Activated CD4-positive, alpha-beta T cell treated with anti-CD3 and anti-CD28 coated beads, Interleukin-10, Interleukin-2, amounts not matched to agents 100 ng/mL and 50 ng/mL, durations not matched to agents 16 hours and 8 hours (primary cell): ENCODE measurements at places on chromosomes 12 and 14.

GRCh38 chr14:91728616-91729183, 3.2 kb downstream of the CATSPERB start:
- DNase-seq = no peak

GRCh38 chr14:50038398-50039119, 77.8 kb downstream of the VCPKMT start:
- DNase-seq = peak; percentile 98

GRCh38 chr14:93729993-93730392, 58.3 kb downstream of the PRIMA1 start:
- no peak for DNase-seq

- DNase-seq = no peak
These were observed 11.5 kb downstream of the FICD start for GRCh38 chr12:108526482-108527165.

GRCh38 chr12:124752437-124753227, 111.0 kb downstream of the SCARB1 start:
- no peak for DNase-seq

GRCh38 chr14:72629534-72629933, 264.4 kb downstream of the DPF3 start:
- no peak for DNase-seq

GRCh38 chr14:35742032-35742371, 67.1 kb downstream of the RALGAPA1 start:
- DNase-seq = no peak

DNA sequence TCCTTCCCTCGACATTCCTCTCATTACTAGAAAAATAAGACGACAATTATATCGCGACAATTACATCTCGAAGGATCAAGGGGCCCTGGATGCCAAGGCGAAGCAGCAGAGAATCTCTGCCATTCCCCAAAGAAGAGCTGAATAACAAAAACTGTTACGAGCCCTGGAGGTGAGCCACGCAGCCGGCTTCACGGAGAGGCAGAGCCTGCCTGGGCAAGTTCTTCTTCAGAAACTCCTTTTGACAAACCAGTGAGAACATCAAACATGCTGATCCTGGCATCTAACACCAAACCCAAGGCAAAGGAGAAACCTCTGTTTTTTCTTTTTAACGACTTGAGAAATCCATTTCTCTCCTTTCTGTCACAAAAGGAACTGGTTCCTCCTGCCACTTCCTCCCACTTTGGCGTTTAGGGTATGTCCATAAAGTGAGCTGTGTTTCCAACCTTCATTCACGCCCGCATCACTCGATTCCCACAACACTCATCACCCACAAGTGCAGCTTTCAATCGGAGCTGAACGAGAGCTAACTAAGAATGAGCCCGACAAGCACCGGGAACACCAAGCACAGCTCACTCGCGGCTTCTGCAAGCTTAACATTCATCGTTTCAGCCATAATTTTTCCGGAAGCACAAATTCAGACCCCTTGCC, 21.5 kb downstream of the CCDC88C start:
- no peak for DNase-seq

DNA sequence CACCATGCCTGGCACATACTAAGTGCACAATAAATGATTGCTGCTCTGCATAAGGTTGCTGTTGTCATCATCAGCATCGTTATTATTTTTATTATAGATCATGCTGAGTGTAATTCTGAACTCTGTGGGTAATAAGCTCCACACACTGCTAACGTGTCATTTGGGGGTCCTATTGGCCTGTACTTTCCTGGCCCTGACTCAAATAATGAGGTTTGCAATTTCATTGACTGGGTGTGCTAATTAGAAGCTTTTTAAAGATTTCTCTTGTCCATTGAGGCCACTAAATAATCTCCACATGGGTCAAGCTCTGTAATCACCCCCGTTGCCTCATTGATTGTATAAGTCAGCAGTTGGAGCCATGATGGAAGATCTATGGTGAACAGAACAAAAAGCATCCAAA, 320.8 kb upstream of the TMPO start:
- no peak for DNase-seq

DNA sequence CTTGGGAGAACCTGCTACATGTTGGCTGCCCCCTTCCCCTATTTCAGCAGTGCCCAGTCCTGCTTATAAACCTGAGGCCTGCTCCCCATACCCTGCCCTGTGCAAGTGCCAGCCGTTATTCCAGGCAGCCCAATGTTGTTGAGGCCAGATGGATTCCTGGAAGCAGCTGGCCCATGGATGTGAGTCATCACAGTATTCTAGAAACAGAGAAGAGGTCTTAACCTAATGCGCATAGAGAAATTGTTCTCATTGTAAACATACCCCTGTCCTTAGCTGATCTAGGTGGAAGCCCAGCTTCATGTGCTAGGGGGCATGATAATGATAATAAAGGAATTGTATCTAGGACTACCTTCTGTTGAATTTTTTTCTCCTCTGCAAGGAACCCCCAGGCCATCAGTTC, 69.7 kb downstream of the TSPAN11 start:
- DNase-seq = no peak

- no peak for DNase-seq
These were observed 16.7 kb downstream of the TMEM132D start for GRCh38 chr12:129887101-129887500.

GRCh38 chr12:104608998-104609397, 152.2 kb downstream of the CHST11 start:
- DNase-seq = no peak

DNA sequence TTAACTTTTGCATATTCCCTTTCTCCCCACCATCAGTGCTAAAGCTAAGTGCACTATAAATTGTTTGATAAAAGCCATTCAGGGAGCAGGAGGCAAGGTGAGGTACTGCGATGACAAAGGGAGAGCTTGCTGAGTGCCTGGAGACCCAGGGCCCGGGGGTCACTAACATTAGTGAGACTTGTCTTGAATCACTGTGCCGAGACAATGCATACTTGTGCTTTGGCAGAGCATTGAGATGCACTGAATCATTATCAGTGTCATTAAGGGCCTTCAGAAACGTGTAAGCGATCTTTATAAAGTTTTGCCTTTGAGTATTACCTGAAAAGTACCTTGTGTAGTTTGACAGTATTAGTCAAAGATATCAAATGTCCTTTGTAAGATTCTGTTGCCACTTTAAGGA, 447.5 kb downstream of the PCNX1 start:
- DNase-seq = no peak

GRCh38 chr14:77157740-77158139, 16.1 kb upstream of the ZDHHC22 start:
- no peak for DNase-seq

GRCh38 chr12:27344760-27345159, 12.1 kb downstream of the BMAL2 start:
- DNase-seq = no peak

DNA sequence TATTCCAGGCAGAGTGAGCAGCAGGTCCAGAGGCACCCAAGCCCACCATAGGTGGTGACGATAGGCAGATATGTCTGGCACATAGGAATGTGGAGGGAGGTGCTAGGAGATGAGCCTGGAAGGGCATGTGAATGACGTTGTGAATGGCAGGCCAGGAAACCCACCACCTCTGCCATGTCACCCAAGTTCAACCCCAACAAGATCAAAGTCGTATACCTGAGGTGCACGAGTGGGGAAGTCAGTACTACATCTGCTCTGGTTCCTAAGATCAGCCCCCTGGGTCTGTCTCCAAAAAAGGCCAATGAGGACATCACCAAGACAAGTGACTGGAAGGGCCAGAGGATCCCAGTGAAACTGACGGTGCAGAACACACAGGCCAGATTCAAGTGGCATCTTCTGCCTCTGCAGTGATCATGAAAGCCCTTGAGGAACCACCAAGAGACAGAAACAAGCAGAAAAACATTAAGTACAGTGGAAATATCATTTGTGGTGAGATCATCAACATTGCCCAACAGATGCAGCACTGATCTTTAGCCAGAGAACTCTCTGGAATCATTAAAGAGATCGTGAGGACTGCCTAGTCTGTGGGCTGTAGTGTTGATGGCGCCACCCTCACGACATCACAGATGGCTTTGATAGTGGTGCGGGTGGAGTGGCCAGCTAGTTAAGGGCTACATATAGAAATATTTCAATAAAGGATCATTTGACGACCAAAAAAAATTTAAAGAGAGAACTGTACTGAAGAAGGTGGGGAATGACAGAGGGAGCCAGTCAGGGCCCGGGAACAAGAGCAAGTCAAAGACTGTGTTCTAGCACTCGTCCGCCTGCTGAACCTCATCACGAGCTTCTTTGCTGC, 99.7 kb downstream of the ZFP36L1 start:
- no peak for DNase-seq

GRCh38 chr12:112479413-112479812, 60.7 kb downstream of the PTPN11 start:
- no peak for DNase-seq

DNA sequence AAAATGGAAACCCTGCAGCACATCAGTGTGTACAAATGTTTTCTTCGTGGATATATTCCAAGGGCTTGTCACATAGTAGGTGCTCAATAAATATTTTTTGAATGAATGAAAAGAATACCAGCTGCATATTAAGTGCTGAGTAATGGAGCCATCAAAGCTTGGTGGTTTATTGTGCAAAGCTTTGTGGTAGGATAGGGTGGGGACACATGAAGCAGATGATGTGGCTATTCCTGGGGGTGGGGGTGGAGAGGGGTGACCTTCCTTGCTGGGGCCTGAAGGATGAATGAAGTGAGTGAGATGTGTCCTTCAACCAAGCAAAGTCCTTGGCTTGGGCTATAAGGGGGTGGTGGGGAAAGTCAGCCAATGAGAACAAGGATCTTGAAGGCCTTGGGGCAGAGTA, 4.3 kb upstream of the KRT81 start:
- no peak for DNase-seq

GRCh38 chr12:48995086-48995879, 3.9 kb downstream of the DDN start:
- peak; percentile 55 for DNase-seq

GRCh38 chr14:101506926-101507835, 54.1 kb upstream of the DIO3 start:
- DNase-seq = no peak

- DNase-seq = no peak
These were observed 55.4 kb upstream of the DDX11 start for GRCh38 chr12:31018106-31018789.

GRCh38 chr12:28026701-28027100, 54.2 kb upstream of the PTHLH start:
- no peak for DNase-seq

- no peak for DNase-seq
These were observed 11.7 kb upstream of the KRT73 start for GRCh38 chr12:52630008-52630500.

GRCh38 chr12:118356809-118357256, 15.9 kb downstream of the TAOK3 start:
- peak; percentile 44 for DNase-seq

GRCh38 chr14:31244626-31245025, 37.0 kb upstream of the HECTD1 start:
- no peak for DNase-seq

- DNase-seq = no peak
These were observed 41.9 kb upstream of the BDKRB2 start for GRCh38 chr14:96162741-96163140.

DNA sequence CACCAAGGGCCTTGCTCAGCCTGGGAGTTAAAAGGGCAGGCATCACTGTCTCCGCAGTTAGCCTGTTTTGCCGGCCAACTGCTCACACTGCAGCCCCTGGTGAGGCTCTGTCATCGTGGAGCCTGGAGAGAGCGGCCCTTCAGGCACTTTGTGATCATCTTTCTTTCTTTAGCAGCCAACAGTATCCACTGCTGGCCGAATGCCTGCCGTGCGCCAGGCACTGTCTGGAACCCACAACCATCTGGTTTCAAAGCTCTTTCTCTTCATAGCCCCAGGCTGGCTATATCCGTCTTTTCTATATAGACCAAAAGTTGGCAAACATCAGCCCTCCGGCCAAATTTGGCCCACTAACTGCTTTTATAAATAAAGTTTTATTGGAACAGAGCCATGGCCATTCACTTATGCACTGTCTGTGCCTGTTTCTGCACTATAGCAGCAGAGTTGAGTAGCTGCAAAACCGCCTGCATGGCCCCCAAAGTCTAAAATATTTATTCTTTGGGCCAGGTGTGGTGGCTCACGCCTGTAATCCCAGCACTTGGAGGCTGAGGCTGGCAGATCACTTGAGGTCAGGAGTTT, 29.5 kb downstream of the SLC8B1 start:
- no peak for DNase-seq

DNA sequence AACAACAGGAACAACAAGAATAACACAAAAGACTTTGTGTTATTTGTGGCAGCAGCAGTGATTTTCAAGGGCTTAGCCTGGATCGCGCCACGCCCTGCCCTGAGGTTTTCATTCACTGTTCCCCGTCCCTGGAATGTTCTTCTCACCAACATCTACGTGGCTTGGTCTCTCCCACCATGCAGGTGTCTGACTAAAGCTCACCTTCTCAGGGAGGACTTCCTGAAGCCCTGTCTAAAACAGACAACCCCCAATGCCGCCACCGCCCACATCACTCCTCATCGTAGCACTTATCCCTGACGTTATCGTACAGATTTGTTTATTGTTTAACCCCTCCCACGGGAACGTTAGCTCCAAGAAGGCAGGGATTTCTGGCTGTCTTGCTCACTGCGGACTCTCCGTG, 40.4 kb downstream of the P2RX4 start:
- DNase-seq = no peak

DNA sequence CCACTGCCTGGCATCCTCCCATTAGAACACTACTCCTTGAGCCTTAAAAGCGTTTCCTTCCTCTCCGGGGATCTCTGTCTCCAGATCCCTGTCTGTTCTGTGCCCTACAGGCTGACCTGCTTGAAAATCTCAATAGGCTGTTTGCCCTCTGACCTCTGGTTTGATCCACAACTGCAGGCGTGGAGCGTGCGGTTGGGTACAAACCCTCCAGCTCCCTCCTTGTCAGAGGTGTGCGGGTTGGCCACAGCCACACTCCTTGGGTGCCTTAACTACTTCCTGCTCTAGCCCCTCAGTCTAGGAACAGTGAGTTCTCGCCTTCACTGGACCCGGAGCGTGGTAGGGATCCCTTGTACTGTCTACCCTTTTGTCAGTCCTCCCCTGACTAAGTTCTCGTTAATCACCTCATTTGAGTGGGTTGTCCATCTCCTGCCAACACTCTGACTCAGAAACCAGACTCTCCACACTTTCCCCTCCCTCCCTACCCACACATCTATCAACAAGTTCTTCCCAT, 33.1 kb downstream of the CMKLR1 start:
- DNase-seq = no peak

DNA sequence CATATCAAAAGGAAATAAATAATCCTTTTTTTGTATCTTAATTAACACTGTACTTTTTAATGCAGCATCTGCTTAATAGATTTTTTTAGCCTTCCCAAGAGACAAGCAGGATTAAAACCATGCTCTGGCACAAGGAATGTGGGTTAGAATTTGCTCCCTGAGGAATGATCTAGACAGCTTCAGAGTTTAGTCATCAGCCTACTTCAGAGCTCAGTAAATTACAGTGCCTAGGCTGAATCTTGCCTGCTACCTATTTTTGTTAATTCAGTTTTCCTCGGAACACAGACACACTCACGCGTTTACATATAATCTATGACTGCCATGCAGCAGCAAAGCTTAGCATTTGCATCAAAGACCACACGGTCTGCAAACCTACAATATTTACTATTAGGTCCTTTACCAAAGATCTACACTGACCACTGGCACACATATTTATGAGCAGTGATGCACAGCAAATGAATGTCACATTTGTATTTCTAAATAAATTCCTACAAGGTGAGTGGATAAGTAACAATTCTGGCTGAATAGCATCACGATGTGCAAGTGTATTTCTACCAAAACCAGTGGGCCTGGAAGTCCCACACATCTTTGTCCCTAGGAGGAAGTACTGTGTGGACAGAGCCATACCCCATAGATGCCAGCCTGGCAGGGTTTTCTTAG, 309.8 kb upstream of the TMEM132C start:
- no peak for DNase-seq
